Ecto neural progenitor cell (in vitro differentiated cells): ENCODE measurements at places on chromosomes 4 and X.

- DNase-seq: no peak
Observed at GRCh38 chr4:12445711-12446235, 1017.1 kb upstream of the HS3ST1 start.

GRCh38 chr4:162356181-162356580 lies 192.4 kb upstream of the FSTL5 start:
- no peak for DNase-seq

DNA sequence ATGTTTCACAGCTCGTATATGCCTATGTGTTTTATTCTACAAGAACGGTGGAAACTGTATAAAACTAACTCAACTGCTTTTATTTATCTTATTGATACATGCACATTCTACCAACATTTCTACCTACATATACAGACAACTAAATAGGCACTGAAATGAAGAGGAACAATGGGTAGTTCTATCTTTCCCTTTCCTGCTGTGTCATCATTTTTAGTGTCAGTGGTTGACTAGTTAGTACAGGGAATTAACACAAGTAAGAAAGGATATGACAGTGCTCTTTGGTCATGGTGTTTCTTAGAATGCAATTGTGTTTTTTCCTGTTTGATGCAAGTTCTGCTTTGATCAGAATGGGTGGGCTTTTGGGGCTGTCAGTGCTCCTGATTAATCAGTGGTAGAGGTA lies 293.8 kb upstream of the CTSO start:
- DNase-seq: no peak

- DNase-seq: no peak
Observed at GRCh38 chr4:37393321-37393720, 148.8 kb downstream of the NWD2 start.

GRCh38 chr4:95533254-95533653 lies 15.5 kb downstream of the UNC5C start:
- DNase-seq: no peak
